ENCODE measurements at places on chromosomes 12 and 14. TPM values are rescaled to one million over a fixed set of nuclear protein-coding genes. Genes with fewer than 3 reads are reported as not detected.

GRCh38 chr14:90681929-90682328 lies 134.3 kb downstream of the TTC7B start:
- DNase-seq: no peak

Gene TAS2R7
- total RNA-seq: not detected

DNA sequence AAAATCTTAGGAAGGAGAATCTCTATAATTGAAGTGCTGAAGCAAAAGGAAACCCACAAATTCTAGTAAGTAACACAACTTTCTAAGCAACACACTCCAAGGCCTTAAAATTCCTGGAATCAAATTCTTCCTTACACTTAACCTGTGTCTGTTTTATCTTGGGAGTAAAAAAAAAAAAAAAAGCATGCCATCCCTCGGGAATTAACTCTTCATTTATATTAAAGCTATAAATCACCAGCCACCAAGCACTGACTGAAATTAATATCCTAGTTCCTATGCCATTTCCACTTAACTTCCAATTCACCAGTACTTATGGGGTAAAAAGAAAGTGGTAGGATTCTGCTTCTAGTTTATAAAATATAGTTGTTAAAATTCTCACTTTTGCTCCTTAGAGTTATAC lies 238.1 kb downstream of the SLC25A21 start:
- no peak for DNase-seq

- no peak for DNase-seq
Measured at GRCh38 chr12:121784460-121784859, 9.0 kb downstream of the RHOF start.

DNA sequence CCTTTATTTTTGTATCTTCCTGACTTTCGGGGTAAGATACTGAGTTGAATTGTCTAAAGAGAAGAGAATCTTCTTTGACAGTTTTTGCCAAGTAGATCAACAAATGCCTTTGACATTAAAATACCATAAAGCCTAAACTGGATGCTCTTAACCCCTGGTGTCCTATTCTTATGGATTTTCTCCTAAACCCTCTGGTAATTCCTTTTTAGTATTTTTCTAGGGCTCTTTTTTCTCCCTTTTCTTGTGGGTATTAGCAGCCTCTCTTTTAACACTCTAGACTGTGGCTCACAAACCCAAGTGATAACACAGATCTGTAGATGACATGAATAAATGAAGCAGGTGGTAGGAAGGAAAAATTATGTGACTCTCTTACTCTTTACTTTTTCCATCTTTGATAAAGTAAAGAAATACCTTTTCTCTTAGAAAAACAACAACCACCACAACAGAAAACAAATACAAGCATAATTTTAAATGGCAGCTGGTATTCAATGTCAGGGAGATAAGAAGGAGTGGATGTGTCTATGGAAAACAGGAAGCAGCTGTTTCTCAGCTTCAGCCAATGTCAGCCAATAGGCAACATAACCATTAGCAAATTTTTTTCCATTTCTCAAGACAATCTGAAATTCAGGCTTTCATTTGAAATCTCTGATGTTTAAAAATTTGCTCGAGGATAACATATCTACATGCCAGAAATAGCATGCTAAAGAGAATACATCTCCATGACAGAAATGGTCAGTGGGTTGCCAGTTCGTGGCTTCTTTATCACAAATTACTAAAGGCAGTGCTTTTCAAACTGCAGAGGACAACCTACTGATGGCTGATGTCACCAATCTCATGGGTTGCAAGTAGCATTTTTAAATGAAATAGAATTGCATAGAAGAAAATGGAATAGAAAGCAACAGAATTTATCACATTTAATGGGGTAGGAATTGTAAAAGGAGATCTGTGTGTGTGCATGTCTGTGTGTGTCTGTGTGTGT lies 123.1 kb upstream of the KRR1 start:
- no peak for DNase-seq
